T-helper 2 cell (primary cell): ENCODE measurements at places on chromosomes 6 and 20.
A peak's percentile ranks its signal among the peaks of the same experiment; 100 is the strongest.

DNA sequence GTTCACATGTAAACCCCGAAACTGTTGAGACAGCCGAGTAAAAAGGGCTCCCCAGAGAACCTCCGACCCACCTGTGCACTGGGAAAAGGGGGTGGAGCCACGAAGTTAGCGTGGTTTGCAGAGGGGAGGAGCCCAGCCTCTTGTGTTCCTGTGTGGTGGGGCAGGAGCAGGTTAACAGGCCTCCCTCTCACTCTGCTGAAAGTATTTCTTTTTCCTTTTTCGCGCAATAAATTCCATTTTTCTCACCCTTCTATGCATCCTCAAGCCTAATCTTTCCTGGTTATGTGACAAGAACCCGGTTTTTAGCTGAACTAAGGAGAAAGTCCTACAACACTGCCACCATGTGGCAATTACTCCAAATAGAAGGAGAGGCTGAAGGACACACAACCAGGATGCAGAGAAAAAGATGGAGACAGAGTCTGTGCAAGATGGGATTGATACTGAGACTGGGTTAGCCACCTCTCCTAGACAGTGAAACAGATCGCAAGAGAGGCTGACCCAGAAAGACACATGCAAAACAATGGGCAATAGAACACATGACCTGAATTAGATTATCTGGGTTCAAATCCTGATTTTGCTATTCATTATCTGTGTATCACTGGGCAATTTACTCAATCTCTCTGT lies 168.7 kb upstream of the PRSS16 start:
- peak; percentile 16 for DNase-seq

DNA sequence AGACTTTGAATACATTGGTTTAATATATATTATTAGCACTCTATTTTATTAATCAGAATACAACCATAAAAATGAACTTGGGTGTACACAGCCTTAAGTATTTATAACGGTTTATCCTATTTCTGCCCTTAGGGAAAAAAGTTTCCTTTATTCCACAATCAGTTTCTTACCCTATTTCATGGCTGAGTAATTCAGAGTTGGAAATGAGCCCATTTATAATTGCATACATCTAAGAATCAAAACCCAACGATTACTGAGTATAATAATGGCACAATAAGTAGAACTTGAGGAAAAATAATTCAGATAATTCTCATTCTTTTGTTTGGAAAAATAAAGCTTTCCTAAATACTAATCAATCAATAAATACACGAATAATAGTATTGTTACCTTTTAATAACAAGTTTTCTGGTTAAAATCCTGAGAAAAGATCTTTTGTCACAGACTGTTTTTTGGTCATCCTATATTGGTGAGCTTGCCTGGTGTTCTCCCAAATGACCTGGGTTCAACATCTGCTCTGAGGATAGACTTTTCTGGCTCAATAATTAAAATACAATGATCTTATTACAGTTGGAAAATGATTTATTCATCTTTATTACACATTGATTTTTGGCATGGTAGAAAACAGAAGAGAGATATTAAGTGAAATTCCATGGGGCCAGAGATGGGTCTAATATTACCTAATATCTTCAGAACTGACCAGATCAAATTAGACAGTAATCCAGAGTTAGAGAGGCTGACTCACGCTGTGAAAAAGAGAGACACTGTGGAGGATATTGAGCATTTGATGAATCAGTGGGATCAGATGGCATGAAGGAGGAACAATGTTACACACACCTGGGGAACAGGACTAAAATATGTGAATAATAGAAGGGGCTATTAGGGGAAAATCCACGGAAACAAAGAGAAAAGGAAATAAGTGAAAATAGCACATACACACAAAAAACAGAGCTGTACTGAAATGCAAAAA lies 162.1 kb upstream of the TBX18 start:
- no peak for DNase-seq

DNA sequence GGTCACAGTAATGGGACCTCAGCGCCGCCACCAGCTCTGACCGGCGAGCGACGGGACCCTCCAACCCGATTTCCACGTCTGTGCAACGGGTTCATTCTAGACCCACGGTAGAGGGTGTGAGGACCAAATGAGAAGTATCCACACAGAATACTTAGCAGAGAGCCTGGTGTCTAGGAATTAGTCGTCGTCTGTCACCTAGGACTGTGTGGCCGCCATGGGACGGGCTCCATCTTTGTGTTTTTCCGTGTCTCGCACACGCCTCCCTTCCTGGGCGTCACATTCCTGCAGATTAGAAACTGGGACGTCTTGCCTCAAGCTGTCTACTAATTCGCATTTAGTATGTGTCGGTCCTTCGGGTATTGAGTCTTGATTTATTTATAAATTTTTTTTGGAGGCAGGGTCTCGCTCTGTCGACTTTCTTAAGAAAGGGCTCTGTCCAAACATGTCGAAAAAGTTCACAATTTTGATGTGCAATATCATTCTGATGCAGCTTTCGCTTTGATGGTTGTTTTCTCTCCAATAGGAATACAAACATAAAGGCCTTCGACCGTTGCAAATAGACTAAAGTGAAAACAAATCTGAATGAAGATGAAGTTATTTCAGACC lies 563 bp downstream of the MGME1 start:
- DNase-seq: peak; percentile 13

DNA sequence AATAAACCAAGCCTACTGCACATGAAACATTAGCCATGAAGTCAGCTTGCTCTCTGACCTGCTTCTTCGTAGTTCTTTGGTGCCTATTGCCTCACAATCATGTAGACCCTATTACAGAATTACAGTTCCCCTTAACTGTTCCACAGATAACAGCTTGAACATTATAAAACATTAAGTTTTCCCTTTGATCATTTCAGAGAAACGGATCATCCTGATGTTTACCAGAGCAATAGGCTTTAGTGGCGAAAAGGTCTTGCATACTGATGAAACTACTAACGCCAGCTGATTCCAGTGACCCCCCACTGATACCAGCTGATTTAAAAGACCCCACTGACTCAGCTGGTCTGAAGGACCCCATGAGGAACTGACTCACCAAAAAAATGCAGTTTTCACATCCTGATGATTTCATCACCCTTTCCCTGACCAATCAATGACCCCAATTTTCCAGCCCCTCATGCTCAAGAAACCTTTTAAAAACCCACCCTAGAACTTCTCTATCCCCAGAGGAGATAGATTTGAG lies 39.4 kb upstream of the MLIP start:
- DNase-seq: no peak

DNA sequence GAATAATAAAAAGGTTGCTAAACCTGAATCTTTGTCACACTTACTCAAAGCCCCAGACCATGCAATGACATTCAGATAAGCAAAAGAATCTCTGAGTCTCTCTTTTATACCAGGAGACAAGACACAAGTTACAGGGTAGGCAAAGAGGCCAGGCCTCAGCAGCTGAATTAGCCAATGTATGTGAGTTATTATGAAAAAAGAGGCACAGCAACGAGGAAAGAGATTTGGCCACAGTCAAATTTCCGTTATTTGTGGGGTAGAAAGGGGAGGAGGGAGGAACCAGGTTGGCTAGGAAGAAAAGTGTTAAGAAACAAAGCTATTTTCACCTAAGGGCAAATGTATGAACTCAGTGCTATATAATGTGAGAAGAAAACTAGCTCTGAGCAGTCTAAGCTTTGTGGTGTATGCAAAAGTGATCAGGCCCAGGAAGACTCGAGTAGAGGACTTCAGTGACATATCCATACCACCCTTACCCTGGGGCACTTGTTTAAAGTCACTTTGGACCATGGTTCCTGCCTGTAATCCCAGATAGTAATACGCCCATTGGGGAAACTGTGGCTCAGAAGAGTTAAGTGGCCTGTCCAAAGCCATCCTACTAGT lies 19.1 kb downstream of the IPCEF1 start:
- DNase-seq: no peak

- peak; percentile 71 for DNase-seq
These were observed 42.4 kb upstream of the GNRH2 start for GRCh38 chr20:3000852-3001523.

GRCh38 chr20:10761786-10762185 lies 88.0 kb upstream of the JAG1 start:
- DNase-seq: no peak

DNA sequence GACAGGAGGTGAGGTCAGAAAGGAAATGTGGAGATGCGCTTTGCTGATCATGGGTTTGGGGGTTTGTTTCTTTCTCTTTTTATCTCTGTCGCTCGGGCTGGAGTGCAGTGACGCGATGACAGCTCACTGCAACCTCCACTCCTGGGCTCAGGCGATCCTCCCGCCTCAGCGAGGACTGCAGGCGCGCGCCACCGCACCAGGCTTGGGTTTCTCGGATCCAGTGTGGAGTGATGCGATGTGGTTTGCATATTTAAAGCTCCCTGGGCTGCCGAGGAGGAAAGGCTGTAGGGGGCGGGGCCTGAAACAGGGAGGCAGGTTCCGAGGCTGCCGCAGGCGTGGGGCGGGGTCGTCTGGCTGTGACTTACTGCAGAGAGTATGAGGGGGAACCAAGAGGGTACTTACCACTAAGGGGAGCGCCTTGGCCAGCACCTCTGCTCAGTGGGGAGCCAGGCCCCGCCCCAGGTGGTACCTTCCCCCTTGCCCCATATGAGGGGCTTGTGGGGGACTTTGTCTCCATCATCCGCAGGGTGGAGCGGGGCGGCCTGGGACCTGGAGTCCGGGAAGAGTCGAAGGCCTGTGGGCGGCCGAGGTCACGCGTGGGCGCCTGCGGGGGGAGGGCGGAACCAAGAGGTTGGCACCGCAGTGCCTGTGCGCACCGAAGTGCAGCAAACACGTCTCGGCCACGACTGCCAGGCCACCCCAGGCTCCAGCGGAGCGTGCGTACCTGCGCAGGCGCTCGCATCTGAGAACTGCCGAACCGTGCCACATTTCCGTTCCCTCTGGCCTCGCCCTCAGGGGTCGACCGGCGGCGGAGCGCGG lies 12.7 kb upstream of the BAK1 start:
- DNase-seq: peak; percentile 36

DNA sequence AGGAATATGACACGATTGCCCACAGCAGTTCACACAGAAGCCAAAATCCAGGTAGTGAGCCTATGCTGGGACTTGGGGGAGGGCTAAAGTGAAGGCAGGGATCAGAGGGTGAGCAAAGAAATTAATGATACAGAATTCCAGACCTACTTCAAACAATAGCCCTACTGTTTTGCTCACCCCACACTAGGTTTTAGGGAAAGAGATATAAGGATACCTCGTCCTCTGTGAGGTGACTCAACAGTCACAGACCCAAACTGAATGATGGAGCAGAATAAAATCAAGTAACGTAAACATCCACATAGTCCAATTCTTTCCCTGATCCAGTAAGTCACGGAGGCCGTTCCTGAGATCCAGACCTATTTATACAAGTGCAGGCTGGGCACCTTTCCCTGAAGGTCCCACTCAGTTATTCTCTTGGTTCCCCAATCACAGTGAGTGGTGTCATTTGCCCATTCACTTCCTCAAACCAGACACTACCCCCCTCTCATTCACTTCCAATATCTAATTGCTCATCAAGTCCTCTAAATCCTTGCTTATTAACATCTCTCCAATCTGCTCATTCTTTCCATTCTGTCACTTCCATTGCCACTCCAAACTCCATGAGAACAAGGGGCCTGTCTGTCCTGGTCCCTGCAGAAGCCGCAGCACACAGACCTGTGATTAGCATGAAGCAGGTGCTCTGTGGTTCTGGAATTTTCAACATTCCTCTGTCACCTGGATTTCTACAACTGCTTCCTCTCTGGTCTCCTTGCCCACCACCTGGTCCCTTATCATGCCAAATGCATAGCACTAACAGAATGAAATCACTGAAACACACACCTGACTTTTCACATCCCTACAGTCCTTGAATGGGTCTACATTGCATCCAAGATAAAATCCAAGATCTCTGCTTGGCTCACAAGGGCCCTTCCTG lies 55.9 kb downstream of the ATXN1 start:
- DNase-seq: no peak

DNA sequence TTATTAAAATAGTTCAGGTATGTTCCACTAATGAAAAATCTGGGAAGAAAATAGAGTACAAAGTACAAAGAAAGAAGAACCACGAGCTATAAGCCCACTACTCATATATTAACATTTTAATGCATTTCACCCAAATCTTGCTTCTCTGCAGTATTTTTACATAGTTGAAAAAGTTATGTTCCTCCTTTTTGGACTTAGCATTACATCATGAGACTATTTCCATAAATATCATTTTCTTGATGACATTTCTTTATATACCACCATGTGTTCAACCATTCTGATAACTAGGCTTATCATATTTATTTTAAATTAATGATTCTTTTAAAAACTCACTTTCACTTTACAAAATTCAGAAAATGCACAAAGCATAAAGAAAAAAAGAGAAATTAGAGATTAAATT lies 3.0 kb downstream of the IPCEF1 start:
- DNase-seq: no peak

GRCh38 chr6:87789198-87789899 lies 87.3 kb upstream of the AKIRIN2 start:
- DNase-seq: no peak

- no peak for DNase-seq
These were observed 189.1 kb upstream of the SUPT3H start for GRCh38 chr6:45566882-45567281.

DNA sequence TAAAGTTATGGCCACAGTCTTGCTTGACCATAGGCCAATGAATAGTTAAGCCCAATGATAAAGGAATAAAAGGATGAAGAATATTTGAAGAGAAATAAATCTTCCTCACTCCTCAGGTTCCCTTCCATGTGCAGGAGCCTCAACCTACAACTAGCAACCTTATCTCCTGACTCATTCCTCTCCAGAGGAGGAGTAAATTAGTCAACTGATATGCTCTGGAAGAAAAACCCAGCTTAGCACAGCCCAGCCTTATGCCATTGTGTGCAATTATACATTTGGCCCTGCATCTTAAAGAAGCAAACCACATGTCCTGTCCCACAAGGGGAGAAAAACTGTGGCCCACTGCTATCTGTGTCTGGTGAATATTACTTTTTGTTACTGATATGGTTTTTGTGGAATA lies 82.1 kb downstream of the PHIP start:
- DNase-seq: no peak

DNA sequence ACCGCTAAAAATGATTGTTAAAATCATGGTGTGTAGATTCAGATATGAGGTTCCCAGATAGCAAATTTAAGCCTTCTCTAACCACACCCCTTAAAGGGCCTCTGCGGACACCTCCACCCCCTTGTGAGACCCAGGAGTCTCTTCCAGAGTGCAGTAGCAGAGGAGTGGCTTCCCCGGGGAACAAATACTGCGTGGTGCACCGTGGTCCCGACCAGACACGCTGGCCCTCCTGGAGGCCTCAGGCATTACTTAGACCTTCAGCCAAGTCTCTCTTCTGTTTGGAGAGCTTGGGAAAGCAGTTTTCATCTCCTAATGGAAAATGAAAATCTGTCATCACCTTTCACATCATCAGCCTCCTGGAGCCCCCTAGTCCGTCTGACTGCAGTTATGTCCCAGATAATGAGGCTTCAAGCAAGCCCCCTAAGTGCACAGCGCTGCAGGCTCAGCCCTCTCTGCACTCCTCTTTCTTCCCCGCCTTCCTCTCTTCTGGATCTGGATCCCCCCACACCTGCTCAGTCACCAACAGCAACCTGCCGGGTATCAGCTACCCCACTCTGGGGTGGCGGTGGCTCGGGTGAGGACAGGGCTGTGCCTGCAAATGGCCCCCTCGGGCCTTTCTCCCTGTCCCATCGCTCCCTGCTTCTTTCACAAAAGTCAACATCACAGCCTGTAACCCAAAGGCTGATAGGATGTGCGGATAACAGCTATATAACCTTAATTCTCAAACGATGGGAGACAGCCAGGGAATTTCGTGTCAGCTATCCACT lies 58.8 kb upstream of the TAGAP start:
- DNase-seq: no peak
